ENCODE measurements at places on chromosomes 12 and 14.

- no peak for DNase-seq
Observed at GRCh38 chr14:23009483-23009938, 432 bp downstream of the C14orf93 start.

- no peak for DNase-seq
Observed at GRCh38 chr12:5499566-5500330, 67.8 kb downstream of the NTF3 start.

GRCh38 chr12:50258167-50258551 is 25.2 kb downstream of the LIMA1 start:
- no peak for DNase-seq

DNA sequence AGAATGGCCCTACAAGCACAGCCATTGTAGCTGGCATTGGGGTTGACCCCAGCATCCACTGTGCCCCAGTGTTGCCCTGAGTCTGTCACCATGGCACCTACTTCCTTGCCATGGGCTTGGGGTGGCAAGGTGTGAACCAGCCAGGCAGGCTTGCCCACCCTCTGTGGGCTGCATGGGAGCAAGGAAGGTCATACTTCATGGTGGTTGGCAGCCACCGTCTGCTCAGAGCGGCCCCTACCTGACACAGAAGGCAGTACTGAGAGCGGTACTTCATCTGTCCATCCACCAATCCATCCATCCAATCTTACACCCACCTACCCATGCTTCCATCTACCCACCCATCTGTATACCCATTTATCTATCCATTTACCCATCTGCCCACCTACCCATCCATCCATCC is 160.1 kb downstream of the KIF26A start:
- DNase-seq: no peak

- DNase-seq: peak; percentile 73
Observed at GRCh38 chr14:75711796-75712211, 50.8 kb downstream of the TTLL5 start.

DNA sequence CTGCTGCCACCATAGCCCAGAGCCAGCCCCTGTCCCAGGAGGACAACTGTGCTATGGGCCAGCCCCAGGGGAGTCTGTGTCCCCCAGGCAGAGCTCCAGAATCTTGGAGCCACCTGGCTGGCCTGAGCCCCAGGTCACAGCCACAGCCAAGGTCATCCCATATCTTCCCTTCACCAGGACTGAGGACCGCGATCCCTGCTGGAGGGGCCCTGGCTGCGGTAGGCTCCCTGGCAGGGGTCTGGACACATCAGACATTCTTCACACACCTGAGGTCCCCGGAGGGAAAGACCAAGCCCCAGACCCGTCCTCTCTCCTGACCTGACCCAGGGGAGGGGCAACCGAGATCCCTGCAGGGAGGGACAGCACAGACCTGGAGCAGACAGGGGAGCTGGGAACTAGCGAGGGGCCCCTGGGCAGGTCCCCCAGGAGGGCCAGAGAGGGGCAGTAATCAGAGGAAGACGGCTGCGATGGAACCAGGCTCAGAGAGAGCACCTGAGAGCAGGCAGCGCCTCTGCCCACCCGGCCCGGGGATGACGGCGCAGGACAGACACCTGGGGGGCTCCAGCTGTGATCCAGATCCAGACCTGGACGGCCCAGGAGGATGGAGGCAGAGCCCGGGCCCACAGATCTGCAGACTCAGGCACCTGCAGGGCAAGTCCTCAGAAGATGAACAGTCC is 103.2 kb upstream of the EIF5 start:
- DNase-seq: no peak

- no peak for DNase-seq
Observed at GRCh38 chr12:92640691-92641090, 62.1 kb upstream of the PLEKHG7 start.

DNA sequence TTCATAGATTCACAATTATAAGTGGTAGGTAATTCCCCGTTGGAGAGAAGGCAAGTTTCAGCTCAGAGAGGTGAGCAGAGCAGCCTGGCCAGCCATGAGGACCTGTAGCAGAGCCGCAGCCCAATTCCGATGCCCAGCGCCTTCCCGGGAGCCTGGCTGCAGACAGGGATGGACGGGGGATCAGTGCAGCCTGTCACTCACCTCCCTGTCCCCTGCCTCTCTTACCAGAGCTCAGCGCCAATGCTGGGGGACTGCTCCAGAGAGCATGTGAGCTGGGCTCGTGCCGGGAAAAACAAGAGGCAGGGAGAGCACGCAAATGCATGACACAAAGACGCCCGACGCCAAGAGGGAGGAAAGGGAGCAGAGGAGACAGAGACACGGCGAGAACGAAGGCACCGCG is 231.9 kb downstream of the BCL11B start:
- DNase-seq: no peak

GRCh38 chr14:54881235-54881760 is 21.3 kb downstream of the GCH1 start:
- DNase-seq: no peak

DNA sequence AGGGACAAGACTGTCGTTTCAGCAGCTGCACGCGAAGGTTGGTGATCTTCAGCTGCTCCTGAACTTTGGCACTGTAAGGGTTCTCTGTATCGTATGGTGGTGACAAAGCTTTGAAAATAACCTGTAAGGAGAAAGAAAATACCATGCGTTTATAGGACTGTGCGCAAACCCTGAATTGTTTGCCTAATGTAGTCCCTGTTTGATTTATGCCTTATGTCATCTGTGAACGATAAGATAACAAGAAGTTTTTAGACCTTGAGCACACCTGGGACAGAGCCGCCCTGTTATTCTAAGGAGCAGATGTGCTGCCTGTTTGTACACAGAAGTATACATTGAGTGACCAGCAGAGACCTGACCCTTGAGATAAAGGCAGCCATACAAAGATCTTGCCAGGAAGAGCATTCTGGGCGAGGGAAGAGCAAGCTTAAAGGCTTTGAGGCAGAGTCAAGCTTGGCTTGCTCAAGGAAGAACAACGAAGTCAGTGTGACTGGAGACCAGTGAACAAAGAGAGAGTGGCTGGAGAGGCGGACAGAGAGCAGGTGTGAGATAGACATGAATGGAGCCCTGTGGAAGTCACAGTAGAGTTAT is 52.4 kb downstream of the NTN4 start:
- no peak for DNase-seq

- DNase-seq: peak; percentile 84
Observed at GRCh38 chr12:1939801-1940607, 21.6 kb upstream of the CACNA2D4 start.

DNA sequence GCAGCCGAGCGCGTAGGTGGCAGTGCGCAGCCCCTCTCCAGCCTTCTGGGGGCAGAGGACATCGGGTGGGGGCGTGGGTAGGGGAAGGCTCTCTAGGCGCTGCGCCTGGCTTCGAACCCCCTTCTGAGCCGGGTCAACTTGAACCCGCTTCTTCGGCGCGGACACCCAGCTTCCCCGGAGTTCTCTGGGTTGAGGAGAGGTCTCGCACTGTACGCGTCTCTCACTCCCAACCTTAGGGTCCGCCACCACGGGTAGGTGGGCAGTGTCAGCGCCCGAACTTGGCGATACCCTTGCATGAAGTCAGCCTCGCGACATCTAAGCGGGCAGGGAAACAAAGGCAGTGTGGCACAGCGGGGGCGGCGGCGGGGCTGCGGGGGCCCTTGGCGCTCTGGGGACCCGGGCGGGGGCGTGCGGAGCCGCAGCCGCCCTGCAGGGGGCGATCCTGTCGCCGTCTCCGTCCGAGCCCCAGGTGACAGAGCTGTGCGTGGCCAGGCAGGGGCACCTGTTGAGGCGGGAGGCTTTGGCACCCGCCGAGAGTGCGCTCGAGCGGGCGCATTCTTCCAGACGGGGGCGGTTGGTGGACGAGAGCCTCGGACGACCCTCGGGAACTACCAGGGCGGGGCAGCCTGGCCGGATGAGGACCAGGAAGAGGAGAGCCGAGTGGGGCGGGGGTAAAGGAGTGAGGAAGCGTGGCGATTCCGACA is 1.1 kb downstream of the GALNT16 start:
- DNase-seq: peak; percentile 92

DNA sequence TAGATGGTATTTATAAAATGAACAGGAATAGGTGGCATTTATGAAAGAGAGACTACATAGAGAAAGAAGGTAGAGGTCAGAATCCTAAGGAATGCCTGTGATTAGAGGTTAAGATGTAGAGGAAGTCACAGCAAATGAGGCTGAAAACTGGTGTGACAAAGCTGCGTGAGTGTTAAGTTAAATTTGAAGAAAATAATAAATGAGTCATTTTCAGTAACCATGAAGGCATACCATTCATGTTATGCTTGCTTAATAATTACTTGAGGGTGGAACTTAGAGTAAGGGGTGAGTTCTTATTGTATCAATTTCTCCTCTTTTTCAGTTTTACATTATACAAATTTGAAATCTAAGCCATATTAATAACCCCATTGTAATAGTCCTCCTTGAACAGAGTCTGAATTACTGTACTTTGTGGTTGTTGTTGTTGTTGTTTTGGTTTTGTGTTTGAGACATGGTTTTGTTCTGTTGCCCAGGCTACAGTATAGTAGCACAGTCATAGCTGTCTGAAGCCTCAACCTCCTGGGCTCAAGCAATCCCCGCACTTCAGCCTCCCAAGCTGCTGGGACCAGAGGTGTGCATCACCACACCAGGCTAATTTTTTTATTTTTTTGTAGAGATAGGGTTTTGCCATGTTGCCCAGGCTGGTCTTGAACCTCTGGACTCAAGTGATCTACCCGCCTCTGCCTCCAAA is 761.5 kb downstream of the GALC start:
- DNase-seq: no peak

GRCh38 chr14:95322651-95323050 is 2.9 kb upstream of the CLMN start:
- no peak for DNase-seq

GRCh38 chr14:32985866-32986265 is 47.2 kb downstream of the NPAS3 start:
- no peak for DNase-seq

DNA sequence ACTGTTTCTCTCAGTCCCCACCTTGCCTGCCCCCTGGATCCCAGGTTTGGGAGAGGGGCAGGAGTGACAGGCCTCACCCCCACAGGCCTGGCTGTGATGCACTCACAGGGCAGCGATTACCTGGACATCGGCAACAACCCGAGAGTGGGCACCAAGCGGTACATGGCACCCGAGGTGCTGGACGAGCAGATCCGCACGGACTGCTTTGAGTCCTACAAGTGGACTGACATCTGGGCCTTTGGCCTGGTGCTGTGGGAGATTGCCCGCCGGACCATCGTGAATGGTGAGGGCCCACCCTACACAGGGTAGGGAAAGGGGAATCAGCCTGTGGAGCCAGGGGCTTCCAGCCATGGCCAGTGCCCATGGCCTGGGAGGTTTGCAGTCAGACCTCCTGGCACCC is 8.6 kb downstream of the ACVRL1 start:
- no peak for DNase-seq

- peak; percentile 67 for DNase-seq
Observed at GRCh38 chr12:12327802-12328201, 22.2 kb downstream of the MANSC1 start.

GRCh38 chr12:2651068-2651965 is 143.5 kb upstream of the FKBP4 start:
- no peak for DNase-seq

DNA sequence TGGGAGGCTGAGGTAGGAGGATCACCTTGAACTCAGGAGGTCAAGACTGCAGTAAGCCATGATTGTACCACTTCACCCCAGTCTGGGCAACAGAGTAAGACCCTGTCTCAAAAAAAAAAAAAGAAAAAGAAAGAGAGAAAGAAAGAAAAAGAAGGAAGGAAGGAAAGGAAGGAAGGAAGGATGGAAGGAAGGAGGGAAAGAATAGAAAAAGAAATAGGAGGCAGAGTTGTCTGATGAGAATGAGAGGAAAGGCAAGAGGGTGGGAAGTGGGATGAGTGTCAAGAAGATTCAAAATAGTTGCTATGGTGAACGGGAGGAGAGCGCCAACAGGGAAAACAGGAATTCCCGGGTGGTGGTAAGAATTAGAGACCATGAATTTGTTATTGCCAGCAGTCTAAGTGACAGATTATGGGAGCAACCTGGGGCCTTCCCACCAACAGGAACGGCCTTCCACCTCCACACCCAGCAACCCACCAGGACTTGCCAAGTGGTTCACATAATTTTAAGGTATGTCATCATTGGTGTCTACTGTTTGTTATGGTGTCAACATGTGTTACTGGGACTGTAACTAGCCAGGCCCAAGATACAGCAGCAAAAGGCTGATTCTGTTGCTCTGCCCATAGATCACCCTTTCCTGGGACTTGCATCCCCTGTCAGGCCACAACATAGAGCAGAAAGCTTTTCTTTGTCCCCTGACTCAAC is 36.1 kb upstream of the C12orf76 start:
- no peak for DNase-seq

GRCh38 chr12:24821691-24822090 is 127.2 kb downstream of the BCAT1 start:
- no peak for DNase-seq

DNA sequence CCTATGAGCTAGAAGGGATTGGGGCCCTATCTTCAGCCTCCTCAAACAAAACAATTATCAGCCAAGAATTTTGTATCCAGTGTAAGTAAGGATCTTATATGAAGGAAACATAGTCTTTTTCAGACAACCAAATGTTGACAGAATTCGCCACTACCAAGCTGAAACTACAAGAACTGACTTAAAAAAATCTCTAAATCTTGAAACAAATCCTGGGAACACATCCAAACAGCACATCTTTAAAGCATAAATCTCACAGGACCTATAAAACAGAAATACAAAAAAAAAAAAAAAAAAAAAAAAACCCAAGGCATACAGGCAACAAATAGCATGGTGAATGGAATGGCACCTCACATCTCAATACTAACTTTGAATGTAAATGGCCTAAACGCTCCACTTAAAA is 41.3 kb upstream of the LMNTD1 start:
- DNase-seq: no peak

DNA sequence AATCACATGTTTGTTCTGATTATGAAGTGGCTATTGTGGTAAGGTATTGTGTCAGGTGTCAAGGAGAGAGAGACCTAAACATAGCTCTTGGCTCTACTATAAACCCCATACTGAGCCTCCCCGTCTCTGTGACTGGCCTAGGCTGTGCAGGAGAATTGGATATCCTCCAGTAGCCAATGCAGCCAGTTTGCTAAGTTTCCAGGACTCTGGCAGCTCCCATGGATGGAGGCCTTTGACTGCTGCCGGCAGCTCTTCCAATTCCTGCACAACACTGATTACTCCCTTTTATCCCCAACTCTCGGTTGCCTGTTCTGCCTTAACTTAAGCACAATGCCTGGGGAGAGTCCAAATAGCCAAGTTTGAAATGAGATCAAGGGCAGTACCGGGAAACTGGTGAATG is 59.3 kb downstream of the ABCC9 start:
- no peak for DNase-seq
